ENCODE measurements at places on chromosomes 4 and X. TPM values are rescaled to one million over a fixed set of nuclear protein-coding genes. Genes with fewer than 3 reads are reported as not detected.

Gene SPANXD
- not detected for total RNA-seq

Gene UGT2B15
- not detected for total RNA-seq

DNA sequence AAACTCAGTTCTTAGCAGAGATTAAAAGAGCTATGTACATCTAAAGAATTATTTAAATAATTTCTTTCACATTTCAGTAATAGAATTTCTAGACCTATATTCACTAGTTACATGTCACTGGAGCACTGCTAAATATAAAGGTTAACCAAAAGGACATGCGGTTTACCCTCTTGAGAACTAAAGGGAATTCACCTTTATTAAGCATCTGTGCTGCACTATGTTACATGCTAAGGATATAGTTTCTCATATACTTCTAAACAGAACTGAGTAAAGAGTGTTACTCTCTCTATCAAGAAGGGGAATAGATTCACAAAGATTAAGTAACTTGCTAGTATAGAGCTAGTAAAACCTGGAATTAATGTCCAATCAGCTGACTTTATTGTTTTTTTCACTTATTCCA lies 7.6 kb downstream of the SPIN3 start:
- no peak overlapping the region for H3K4me3 ChIP-seq
- H3K27me3 ChIP-seq, result peaks cover 3% of the 10 kb centered on the region
- DNase-seq, result no peak
- no peak overlapping the region for H3K27ac ChIP-seq
- peaks cover 6% of the 10 kb centered on the region for H3K36me3 ChIP-seq

- DNase-seq, result no peak
- H3K4me3 ChIP-seq, result no peak overlapping the region
- no peaks in the 10 kb centered on the region for H3K27me3 ChIP-seq
- H3K27ac ChIP-seq, result no peak overlapping the region
- no peaks in the 10 kb centered on the region for H3K36me3 ChIP-seq
- no peaks in the 10 kb centered on the region for H3K4me1 ChIP-seq
Measured at GRCh38 chr4:32206756-32207155, 1486.6 kb downstream of the PCDH7 start.

- no peaks in the 10 kb centered on the region for H3K36me3 ChIP-seq
- no peak overlapping the region for H3K27ac ChIP-seq
- H3K27me3 ChIP-seq, result no peaks in the 10 kb centered on the region
- H3K4me3 ChIP-seq, result no peak overlapping the region
- peaks cover 3% of the 10 kb centered on the region for H3K4me1 ChIP-seq
- no peak for DNase-seq
Measured at GRCh38 chr4:53844551-53844950, 219.9 kb downstream of the CHIC2 start.

DNA sequence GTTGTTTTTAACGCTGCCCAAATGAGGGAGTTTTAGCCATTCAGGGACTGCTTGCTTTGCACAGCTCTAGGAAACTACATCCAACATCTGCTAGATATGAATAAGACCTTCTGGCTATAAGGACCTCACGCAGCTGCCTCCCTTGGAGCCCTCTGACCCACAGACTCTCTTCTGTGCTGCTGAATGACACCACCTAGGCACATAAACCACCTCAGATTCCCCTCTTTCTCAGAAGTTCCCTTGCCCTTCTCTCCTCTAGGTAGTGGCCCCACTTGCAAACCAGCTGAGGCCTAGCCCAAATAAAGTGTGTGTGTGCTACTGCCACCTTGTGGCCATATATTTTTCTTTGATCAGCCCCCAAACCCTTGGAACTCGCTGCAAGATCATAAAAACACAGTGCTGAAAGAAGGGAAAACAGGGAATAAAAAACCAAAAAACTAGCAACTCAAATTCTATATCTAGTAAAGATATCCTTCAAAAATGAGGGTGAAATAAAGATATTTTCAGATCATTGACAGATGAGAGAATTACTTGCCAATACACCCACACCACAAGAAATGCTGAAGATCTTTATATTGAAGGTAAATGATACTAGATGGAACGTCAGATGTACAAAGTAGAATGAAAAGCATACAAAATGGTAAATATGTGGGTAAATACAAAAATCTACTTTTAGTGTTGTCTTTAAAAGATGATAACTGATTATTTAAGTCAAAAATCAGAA lies 265.9 kb downstream of the ADAMTS3 start:
- H3K27ac ChIP-seq, result no peak overlapping the region
- H3K4me1 ChIP-seq, result no peaks in the 10 kb centered on the region
- no peaks in the 10 kb centered on the region for H3K36me3 ChIP-seq
- no peaks in the 10 kb centered on the region for H3K27me3 ChIP-seq

GRCh38 chr4:123449780-123450179 lies 53.2 kb downstream of the SPRY1 start:
- H3K4me1 ChIP-seq, result peaks cover 5% of the 10 kb centered on the region
- no peaks in the 10 kb centered on the region for H3K36me3 ChIP-seq
- H3K4me3 ChIP-seq, result no peak overlapping the region
- no peak overlapping the region for H3K27ac ChIP-seq
- DNase-seq, result no peak
- no peaks in the 10 kb centered on the region for H3K27me3 ChIP-seq

DNA sequence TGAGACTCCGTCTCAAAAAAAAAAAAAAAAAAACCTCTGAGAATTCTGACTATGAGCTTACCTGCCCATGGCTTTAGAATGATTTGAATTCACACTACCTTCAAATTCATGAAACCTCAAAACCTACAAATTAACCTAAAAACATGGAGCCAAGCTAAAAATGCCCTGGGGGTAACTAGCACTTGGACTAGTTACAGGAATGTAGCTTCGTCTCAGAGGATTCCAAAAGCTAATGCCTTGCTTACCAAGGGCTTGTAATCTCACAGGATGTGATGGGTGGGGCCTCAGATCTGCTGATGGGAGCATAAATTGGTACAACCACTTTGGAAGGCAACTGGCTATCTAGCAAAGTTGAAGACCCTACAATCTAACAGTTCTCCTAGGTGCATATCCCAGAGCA lies 79.4 kb upstream of the SPRY1 start:
- H3K4me1 ChIP-seq, result no peaks in the 10 kb centered on the region
- no peak overlapping the region for H3K4me3 ChIP-seq
- no peaks in the 10 kb centered on the region for H3K27me3 ChIP-seq
- no peak for DNase-seq

- no peaks in the 10 kb centered on the region for H3K36me3 ChIP-seq
- no peak for DNase-seq
- H3K27me3 ChIP-seq, result no peaks in the 10 kb centered on the region
Measured at GRCh38 chr4:112431158-112431557, 84.8 kb downstream of the NEUROG2 start.

- no peak for DNase-seq
- no peak overlapping the region for H3K27ac ChIP-seq
- H3K36me3 ChIP-seq, result no peaks in the 10 kb centered on the region
- H3K4me3 ChIP-seq, result no peak overlapping the region
- H3K4me1 ChIP-seq, result no peaks in the 10 kb centered on the region
Measured at GRCh38 chr4:134320048-134320447, 118.5 kb upstream of the PABPC4L start.

- no peaks in the 10 kb centered on the region for H3K27me3 ChIP-seq
- H3K4me3 ChIP-seq, result no peak overlapping the region
- no peaks in the 10 kb centered on the region for H3K36me3 ChIP-seq
- H3K4me1 ChIP-seq, result no peaks in the 10 kb centered on the region
Measured at GRCh38 chrX:64885850-64886249, 90.4 kb downstream of the ZC4H2 start.

- H3K4me1 ChIP-seq, result no peaks in the 10 kb centered on the region
- peaks cover 5% of the 10 kb centered on the region for H3K36me3 ChIP-seq
- no peak overlapping the region for H3K27ac ChIP-seq
- no peak for DNase-seq
- H3K4me3 ChIP-seq, result no peak overlapping the region
- no peaks in the 10 kb centered on the region for H3K27me3 ChIP-seq
Measured at GRCh38 chr4:125492957-125493356, 178.2 kb downstream of the FAT4 start.

Data from osteoblast (primary cell).